ENCODE measurements at places on chromosomes 13 and 19. TPM values are rescaled to one million over a fixed set of nuclear protein-coding genes. Genes with fewer than 3 reads are reported as not detected.

Gene FGF22
- 0.65 TPM for total RNA-seq

Gene SLC7A10
- total RNA-seq, result 0.62 TPM

Gene MAU2
- total RNA-seq, result 69.7 TPM

Gene PPP1R37
- 29.1 TPM for total RNA-seq

Gene TTC9B
- not detected for total RNA-seq

Gene CYP2A6
- total RNA-seq, result 2.0 TPM

Gene C3
- total RNA-seq, result 1,321 TPM

Gene RASIP1
- total RNA-seq, result 33.4 TPM

Gene ZNF805
- total RNA-seq, result 13.6 TPM

Gene DHDH
- 1.9 TPM for total RNA-seq

Gene MYO16
- 0.24 TPM for total RNA-seq

DNA sequence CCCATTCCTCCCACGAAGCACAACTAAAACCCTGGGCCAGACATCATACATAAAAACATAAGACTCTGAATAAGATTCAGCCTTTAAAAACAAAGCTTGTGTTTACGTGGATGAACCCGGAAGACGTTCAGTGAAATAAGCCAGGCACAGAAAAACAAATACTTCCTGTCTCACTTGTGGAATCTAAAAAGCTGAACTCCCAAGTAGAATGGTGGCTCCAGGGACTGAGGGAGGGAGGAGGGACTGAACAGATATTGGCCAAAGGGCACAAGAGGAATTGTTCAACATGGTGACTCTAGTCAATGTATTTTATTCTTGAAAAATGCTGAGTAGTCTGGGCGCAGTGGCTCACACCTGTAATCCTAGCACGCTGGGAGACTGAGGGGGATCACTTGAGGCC lies 35.7 kb upstream of the TPM4 start:
- peak overlapping the region; percentile 9 for H3K27ac ChIP-seq
- DNase-seq, result no peak
- H3K4me1 ChIP-seq, result peaks cover 15% of the 10 kb centered on the region
- no peak overlapping the region for H3K4me3 ChIP-seq

DNA sequence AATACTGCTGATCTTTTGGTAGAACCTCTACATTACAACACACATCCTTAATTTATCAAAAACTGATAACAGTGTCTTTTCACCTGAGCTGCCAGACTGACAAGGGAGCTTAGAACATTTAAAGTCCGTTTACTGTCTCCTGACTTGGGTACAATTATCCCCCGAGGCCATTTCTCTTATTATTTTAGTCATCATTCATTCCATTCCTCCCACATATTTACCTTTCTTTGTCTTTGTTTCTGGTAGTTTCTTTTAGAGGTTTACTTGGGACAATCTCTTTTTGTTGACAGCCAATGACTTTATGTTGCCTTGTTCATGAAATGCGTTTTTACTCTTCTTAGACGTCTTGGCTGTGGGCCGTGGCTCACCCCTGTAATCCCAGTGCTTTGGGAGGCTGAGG lies 186.9 kb downstream of the PCCA start:
- H3K4me3 ChIP-seq, result no peak overlapping the region
- no peaks in the 10 kb centered on the region for H3K4me1 ChIP-seq
- H3K27me3 ChIP-seq, result no peaks in the 10 kb centered on the region
- H3K27ac ChIP-seq, result no peak overlapping the region
- peaks cover 9% of the 10 kb centered on the region for H3K36me3 ChIP-seq

GRCh38 chr19:17687857-17688784 lies at the start of gene UNC13A:
Gene UNC13A, minus strand, starts transcription at chr19:17688354. Its CDS starts 155 bp downstream, at chr19:17688199.
- H3K27ac ChIP-seq, result no peak within 1 kb of the TSS
- H3K4me1 ChIP-seq, result peaks cover 15% of the 10 kb centered on the region
- peaks cover 66% of the 10 kb centered on the region for H3K27me3 ChIP-seq

DNA sequence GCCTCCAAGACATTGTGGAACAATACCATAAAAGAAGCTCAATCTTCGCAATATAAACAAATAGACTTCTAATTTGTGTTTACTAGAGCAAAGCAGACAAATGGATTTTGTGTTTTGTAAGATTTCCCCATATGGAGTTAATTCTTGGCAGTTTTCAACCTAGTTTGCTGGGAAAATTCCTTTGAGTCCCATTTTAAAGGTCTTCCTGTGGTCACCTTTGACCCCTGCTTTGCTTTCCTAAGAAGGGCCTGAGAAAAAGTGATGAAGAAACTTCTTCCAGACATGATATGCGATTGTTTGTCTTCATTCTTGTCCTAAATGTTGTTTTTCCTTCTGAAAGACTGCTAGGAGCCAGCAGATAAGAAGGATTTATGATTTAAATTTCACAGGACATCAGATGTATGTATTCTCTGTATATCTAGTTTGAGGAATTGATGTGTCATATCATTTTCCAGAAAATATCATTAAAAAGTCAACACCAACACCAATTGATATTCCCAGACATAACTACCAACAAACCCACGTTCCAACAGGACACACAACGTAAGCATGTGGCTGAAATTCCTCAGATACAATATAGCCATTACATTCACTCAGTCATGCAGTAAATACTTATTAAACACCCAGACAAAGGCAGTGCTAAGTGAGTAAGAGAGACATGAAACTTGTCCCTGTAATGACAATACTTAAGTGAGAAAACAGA lies 276.4 kb downstream of the LHFPL6 start:
- no peaks in the 10 kb centered on the region for H3K36me3 ChIP-seq
- no peak for DNase-seq
- H3K27me3 ChIP-seq, result no peaks in the 10 kb centered on the region
- H3K4me3 ChIP-seq, result no peak overlapping the region
- H3K4me1 ChIP-seq, result no peaks in the 10 kb centered on the region
- no peak overlapping the region for H3K27ac ChIP-seq

DNA sequence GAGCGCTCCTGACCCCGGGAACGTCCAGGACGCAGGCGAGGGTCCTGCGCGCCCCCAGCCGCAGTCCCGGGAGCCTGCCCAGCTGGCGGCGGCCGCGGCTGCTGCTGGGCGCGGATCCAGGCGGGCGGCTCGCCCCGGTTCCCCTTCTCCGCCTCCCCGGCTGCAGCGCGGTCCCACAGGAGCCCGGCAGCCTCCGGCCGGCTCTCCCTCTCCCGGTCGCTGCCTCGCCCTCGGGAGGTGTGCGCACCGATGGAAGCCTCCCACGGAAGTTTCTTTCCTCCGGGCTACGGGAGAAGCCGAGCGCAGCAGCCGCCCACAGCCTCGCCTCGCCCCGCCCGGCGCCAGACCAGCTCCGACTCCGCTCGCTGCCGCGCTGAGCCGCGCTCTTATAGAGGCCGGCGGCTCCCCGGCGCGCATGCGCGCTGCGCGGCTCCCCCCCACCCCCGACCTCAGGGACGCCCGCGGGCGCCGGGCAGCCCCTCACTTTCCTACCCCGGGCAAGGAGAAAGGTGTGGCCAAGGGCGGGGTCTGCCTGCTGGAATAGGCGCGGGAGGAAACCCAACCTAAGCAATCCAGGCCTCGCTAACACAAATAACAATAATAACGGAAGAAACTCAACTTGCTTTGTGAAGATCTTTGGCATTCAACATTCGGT lies at the start of gene SHISA2:
SHISA2 (minus strand) TSS at position 360 of the 655 bp plus-strand sequence. CDS start 1,041 bp downstream, outside the sequence.
- no peaks in the 10 kb centered on the region for H3K36me3 ChIP-seq
- H3K27ac ChIP-seq, result peak within 1 kb of the TSS; percentile 6
- H3K4me3 ChIP-seq, result peak within 1 kb of the TSS; percentile 58
- peaks cover 9% of the 10 kb centered on the region for H3K4me1 ChIP-seq

DNA sequence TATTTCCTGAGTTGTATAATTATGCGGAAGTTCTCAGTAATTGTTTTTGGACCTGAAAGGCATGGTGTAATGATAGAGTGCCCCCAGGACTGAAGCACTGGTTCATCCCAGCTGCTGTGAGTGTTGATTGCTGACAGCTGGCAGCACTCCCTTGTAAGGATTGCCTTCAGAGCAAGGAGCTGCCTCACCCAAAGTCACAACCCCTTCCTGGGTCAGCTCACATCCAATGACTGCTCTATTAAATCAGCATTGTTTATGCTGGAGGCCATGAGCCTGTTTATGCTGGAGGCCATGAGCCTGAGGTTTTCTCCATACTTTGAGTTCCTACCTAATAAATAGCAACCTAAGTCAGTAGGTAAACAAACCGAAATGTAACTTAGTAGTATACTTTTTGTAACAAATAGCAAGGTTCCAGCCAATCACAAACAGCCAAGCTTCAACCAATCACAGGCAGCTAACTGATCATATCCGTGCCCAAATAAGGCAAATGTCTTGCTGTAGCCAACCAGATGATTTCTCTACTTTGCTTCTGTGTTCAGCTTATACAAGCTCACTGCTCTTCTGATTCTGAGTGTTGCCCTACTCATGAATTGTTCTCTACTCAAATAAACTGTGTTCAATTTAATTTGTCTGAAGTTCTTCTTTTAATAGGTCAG lies 11.7 kb upstream of the SPACA6 start:
- no peaks in the 10 kb centered on the region for H3K36me3 ChIP-seq
- no peaks in the 10 kb centered on the region for H3K4me1 ChIP-seq
- no peak for DNase-seq

DNA sequence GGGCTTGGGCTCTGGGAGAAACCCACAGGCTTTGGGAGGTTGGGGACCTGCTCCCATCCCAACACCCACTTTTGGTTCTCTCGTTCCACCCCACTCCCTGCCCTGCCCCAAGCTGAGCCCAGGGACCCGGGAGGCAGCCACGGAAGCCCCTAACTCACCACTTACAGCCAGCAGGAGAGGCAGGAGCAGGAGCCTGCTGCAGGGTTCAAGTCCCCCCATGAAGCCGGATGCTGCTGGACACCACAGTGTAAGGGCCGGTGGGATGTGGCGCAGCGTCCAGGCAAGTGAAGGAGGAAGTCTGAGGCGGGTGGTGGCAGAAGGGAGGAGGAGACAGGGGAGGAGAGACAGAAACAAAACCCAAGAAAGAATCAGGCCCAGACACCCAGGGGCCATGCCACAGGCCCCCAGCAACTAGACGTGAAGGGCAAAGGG lies at the start of gene TYROBP:
TYROBP (minus strand) TSS at position 286 of the 432 bp plus-strand sequence; CDS start at position 219, 67 bp downstream.
- peak; percentile 79 for DNase-seq
- peaks cover 22% of the 10 kb centered on the region for H3K4me1 ChIP-seq
- H3K4me3 ChIP-seq, result peak within 1 kb of the TSS; percentile 52
- no peaks in the 10 kb centered on the region for H3K36me3 ChIP-seq
- H3K27ac ChIP-seq, result peak within 1 kb of the TSS; percentile 85

- no peaks in the 10 kb centered on the region for H3K4me1 ChIP-seq
- H3K27ac ChIP-seq, result no peak overlapping the region
- DNase-seq, result no peak
- H3K27me3 ChIP-seq, result no peaks in the 10 kb centered on the region
These were observed 6.6 kb downstream of the ZSCAN18 start for GRCh38 chr19:58091251-58091995.

DNA sequence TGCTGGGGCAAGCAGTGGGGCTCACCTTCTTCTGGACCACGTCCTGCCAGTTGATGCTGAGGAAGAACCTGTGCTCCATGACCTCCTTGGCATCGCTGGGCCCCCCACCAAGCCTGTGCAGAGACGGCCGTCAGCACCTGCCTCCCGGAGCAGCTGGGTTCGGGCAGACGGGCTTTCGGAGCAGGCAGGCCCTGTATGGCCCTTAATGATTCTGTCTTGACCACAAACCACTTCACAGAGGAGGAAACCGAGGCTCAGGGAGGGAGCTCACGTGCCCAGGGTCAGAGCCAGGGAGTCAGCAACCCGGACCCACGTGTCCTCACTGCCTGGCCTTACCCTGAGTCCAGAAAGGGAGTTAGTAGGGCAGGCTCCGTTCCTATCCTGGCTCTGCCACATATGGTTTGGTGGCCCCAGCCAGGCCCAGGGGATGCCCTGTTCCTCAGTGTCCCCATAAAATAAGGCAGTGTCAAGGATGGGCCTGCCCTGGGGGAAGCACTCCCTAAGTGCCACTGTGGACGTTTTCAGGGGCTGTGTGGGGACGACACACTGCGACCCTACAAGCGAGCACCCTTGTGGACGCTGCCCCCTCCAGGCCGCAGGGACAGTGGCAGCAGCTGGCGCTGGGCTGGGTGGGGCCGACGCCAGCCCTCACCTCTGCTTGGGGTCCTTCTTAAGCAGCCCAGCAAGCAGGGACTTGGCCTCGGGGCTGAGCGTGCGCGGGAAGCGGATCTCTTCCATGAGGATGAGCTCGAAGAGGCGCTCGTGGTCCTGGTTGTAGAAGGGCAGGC lies 8.9 kb upstream of the CCNP start:
- no peak overlapping the region for H3K27ac ChIP-seq
- H3K36me3 ChIP-seq, result peaks cover 75% of the 10 kb centered on the region
- no peak overlapping the region for H3K4me3 ChIP-seq
- H3K27me3 ChIP-seq, result no peaks in the 10 kb centered on the region
- peaks cover 8% of the 10 kb centered on the region for H3K4me1 ChIP-seq

GRCh38 chr13:73231471-73231870 lies 172.7 kb downstream of the KLF5 start:
- no peaks in the 10 kb centered on the region for H3K27me3 ChIP-seq
- no peak for DNase-seq
- H3K4me1 ChIP-seq, result no peaks in the 10 kb centered on the region
- H3K27ac ChIP-seq, result no peak overlapping the region

DNA sequence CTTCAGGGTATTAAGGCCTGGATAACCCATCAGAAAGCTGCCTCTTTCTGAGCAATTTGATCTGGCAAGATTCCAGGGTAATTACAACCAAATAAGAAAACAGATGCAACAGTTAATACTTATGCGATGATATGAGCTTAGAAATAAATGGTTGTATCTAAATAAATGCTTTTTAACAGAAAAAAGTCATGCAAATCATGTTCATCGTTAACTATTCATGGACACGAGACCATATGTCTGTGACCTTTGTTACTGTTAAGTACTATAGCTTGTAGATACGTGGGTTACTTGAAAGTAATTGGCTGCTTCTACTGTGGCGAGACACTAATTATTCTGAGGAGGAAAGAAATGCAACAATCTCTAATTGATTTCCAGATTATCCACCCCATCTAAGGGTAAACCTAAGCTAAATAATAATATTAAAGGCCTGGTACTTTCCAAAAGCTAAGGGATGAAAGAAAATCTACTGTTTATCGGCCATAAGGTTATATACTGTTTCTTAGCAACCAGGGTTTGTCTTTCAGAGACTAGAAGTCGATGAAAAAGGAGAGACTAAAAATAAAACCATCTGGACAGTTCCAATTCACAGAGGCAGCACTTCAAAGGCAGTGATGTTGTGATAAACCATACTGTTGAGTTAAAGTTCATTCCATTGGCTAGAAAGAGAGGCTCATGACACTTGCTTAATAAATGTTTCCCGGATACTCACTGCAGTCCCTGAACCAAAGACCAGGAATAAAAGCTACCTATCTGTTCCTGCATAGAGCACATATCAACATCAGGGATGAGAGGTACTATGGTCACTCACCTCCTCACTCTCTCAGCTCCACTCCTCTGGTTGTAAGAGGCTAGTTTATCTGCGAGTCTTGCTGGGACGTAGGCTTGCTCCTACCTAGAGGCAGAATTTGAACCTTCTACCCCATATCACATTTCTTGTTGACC lies 1.5 kb downstream of the EPSTI1 start:
- no peaks in the 10 kb centered on the region for H3K36me3 ChIP-seq
- peak overlapping the region; percentile 95 for H3K27ac ChIP-seq
- no peaks in the 10 kb centered on the region for H3K27me3 ChIP-seq
- no peak for DNase-seq

- peaks cover 33% of the 10 kb centered on the region for H3K4me1 ChIP-seq
- no peak overlapping the region for H3K4me3 ChIP-seq
- no peaks in the 10 kb centered on the region for H3K27me3 ChIP-seq
- peak overlapping the region; percentile 2 for H3K27ac ChIP-seq
These were observed 66.8 kb upstream of the RAP2A start for GRCh38 chr13:97367016-97367822.
